NB4 (cell line): ENCODE measurements at places on chromosomes 7 and 10.

- no peak for DNase-seq
These were observed 102.7 kb downstream of the GPR37 start for GRCh38 chr7:124662937-124663336.

DNA sequence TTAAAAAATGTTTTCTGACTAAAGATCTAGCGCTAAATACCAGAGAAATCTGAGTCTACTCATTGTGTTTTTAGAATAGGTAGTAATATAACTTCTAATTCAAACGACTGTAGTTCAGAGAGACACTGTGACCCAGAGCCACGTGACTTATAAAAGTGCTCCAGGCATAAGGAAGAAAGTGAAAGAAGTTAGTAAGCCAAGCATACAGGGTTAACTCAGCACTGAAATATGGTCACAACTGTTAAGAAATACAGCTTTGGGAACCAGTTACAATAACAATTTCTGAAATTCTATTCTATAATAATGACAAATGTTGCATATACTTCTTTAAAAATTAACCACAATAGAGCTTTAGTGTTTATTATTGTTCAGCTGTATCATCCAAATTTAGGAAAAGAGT is 119.1 kb downstream of the TFEC start:
- no peak for DNase-seq

GRCh38 chr7:44541-44896 is 147.9 kb upstream of the FAM20C start:
- no peak for DNase-seq

- DNase-seq, result no peak
These were observed 251.9 kb upstream of the ZNF32 start for GRCh38 chr10:43900571-43900970.

DNA sequence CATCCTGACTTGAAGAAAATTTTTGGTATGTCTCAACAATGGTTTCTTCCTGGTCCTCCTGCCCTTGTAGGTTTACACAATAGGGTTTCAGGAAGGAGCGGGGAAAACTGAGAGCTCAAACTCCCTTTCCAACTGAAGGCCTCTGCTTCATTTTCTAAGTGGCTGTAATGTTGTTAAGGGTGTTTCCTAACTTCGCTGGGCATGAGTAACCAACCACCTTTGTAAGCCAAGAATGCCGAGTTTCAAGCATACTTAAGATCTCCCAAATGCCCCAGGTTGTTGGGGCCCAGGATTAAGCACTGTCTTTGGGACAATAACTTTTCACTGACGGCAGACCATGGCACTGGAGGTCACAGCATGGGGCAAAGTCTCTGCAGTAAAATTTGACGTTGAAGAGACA is 33.6 kb upstream of the DRGX start:
- no peak for DNase-seq
